ENCODE measurements at places on chromosomes 6 and 20.

- DNase-seq, result no peak
Measured at GRCh38 chr20:55273149-55273548, 732.2 kb downstream of the CBLN4 start.

DNA sequence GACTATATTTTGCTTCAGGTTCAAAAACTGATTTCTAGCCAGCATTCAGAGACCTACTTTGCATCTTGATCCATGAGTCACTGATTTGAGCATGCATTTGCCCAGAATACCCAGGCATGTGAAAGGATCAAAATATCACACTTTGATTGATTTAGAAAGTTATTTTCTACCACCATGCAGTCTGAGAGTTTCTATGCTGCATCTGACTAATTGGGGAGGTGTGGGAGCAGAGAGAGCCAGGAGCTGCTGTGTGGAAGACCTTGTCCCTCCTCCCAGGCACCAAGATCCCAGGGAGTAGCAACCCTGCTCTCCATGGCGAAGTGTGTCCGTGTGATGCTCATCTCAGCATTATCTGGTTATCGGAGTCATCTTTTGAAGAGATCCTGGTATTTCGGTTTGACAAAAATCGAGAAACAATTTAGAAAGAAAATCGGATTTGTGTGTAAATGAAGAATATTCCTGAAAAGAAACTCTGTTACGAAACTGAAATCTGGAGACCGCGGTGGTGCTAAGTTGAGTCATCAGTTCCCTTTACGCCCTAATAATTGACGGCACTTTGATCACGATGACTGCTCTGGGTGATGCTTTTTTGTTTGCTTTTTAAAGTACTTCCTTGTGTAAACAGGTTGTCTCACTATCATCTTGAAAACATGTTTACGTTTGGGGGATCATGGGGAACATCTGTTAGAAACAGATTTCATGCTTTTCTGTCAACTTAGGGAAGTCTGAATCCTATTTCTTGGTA lies 193.4 kb downstream of the BACH2 start:
- no peak for DNase-seq

DNA sequence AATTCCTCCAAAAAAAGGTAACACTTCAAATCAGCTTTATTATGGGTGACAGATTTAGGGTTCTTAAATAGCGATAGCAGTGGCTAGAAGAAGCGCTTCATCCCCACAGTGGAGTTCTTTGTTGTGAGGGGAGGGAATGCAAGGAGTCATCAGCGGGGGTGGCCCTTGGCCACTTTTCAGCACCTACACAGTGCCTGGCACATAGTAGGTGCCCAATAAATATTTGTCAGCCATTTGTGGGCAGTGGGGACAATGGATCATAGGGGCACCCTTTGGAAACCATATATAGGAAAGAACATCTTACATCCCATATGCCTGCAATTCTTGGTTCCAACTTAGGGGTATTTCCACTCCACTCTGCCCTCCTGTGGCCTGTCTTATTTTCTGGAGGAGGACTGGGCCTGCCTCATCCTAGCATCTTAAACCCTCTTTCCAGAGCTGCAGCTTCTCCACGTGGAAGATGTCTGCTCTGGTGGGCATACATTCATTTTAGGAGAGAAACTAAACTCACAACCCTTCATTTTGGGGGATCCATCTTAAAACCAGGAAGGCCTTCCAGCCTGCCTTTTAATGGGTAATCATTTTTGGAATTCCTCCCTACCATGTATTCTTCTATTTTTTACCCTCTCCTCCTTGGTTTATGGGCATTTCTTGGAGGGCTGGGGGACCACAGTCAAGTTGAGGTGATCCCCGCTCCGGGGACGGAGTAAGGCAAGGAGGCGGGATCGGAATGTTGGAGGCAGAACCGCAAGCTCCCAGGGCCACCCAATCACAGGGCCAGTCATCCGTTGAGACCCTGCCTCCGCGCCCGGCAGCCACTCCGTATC lies 2.6 kb upstream of the GPSM3 start:
- peak; percentile 48 for DNase-seq

DNA sequence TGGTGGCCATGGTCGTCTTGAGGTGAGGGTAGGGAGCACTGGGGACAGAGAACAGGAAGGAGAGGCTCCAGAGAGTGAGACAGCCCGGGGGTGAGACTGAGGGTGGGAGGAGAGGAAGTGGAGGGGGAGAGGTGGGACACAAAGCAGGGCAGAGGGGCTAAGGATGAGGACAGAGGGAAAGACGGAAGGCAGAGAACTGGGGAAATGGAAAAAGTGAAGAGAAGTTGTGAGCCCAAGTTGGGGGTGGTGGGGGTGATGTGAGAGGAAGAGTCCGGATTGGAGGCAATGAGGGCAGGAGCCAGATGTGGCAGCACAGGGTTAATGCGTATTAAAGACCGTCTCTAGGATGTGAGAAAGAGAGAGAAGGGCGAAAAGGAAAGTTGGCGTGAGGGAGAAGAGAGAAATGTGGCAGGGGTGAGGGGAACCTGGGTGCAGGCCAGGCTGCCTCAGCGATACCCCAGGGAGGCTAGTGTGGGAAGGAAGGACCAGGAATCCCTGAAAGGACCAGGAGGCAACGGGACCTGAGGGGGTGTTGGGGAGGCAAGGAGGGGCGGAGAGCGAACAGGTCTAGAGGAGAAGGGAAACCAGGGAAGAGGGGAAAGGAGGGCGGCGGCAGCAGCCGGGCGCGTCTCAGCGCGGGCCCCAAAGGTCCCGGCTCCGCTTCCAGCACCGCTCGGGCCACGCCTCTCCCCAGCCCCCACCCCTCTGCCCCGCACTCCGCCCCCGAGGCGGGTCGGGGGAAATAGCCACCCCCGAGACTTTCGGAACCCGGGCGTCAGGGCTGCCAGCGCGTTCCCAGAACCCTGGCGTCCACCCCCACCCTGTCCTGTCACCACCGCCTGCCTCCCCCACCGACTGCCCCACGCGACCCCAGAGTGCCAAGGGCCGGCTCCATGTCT lies at the start of gene PPP1R18:
Gene PPP1R18 (minus strand): TSS at position 637 of the 899 bp plus-strand sequence. CDS start 627 bp downstream, at position 10.
- DNase-seq, result peak; percentile 86

GRCh38 chr6:39344821-39345280 lies 22.3 kb upstream of the KCNK16 start:
- DNase-seq, result no peak

- DNase-seq, result no peak
Measured at GRCh38 chr6:142738731-142739130, 206.2 kb downstream of the HIVEP2 start.

GRCh38 chr20:63369724-63370617 lies 8.8 kb upstream of the CHRNA4 start:
- no peak for DNase-seq

DNA sequence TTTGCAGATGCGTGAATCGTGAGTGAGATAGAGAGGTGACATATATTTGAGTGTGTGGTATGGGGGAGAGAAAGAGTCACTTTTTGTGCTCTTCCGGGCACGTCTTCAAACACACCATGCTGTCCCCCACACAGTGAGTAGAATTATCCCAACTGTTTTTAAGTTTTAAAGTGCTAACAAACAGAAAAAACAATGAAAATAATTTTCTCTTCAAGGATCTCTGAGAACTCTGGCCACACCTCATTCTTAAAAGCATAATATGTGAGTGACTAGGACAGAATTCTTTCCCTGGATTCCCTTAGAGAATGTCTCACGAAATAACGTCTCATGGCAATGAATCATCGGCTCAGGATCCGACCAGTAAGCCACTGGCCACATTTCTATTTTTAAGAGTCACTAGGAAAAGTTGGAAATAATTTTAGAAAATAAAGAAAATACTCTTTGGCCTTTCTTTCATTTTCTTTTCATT lies 235.7 kb upstream of the ZNF217 start:
- no peak for DNase-seq

DNA sequence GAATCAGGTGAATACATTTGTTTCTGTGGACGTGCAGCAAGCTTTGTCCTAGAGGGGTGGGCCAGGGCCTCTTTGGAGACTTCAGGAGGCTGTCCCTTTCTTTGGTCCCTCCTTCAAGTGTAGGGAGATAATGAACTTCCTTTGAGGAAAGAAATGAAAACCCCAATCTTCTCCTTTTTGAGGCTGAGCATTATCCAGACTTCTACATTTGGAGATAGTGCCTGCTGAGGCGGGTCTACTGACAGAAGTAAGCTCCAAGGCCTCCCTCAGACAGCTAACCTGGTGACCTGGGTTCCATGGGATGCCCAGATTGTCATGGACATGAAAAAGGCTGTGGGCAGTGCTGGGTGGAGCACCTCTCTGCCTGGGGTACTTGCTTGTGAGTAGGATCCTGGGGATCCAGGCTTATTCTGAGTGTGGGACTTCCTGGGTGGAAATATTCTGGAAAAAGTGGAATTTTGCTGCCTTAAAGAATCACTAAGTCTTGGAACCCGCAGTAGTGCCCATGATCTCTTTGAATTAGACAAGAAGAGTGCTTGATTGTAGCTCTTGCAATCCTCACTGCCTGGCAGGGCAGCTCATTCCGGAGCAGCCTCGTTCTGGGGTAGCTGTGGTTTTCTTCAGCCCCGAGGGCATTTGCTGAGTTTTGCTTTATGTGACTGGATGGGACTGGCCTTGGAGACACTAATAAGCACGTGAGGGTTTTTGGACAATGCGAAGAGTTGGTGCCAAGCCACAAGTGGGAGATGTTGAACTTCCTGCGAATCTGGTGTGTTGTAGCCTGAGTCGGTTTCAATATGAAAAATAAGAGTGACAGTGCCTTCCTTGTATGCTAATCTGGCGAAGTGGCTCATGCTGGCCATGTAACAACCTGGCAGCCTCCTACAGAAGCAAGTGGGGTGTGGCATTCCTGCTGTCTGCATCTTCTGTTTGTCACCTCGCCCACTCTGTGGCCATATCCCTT lies 28.1 kb downstream of the SNRNP48 start:
- no peak for DNase-seq

All from CD8-positive, alpha-beta T cell (primary cell).